ENCODE measurements at places on chromosomes 11 and 22.

GRCh38 chr11:131483453-131483852, 113.0 kb downstream of the NTM start:
- no peak for DNase-seq

DNA sequence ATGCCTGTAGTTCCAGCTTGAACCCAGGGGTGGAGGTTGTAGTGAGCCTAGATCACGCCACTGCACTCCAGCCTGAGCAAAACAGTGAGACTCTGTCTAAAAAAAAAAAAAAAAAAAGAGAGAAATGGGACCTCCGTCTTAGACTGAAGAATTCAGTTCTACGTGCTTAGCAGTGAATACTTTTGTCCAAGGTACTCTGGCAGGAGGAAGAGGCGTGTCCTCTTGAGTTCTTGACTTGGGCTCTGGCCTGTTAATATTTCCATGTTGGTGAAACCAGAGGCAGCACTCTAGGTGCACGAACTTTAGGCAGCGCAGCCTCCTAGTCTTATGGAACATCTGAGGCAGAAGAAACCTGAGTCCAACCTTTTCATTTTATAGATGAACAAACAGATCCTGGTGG, 2.4 kb downstream of the HMBS start:
- DNase-seq = no peak

DNA sequence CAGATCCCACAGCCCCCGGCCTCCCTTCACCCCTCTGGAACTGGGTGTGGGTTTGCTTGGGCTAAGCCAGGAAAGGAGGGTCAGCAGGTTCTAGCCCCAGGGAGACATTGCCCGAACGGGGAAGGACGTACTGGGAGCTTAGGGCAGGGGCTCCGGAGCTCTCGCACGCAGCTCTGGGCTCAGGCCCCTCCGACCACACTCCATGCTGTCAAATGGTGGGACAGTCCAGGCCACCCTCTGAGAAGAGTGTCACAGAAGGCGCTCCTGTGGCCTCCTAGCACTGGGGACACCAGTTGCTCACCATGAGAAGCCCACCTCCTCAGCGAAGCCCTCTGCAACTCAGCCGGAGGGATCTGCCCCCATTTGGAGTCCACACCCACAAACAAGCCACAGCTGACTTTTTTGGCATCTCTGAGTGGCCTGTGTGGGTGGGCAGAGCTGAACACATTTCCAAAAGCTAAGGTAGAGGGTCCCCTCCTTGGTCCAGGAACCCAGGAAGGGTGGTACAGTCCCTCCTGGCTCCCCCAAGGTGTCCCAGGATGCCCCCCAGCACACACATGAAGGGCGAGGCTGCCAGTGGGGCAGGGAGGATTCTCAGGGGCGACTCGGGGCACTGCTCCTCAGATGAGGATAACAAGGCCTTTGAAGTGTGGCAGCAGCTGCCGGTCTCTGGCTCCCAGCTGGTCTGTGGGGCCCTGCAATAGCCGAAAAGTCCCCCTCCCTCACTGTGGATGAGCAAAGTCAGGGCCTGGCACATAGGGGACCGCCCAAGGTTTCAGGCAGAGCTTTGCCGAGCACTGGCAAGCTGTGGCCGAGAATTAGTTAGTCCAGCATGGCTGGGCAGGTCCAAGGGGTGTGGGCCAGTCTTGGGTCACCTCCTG, 13.0 kb upstream of the TEF start:
- no peak for DNase-seq

GRCh38 chr11:43948341-43949225, 6.1 kb downstream of the C11orf96 start:
- no peak for DNase-seq

DNA sequence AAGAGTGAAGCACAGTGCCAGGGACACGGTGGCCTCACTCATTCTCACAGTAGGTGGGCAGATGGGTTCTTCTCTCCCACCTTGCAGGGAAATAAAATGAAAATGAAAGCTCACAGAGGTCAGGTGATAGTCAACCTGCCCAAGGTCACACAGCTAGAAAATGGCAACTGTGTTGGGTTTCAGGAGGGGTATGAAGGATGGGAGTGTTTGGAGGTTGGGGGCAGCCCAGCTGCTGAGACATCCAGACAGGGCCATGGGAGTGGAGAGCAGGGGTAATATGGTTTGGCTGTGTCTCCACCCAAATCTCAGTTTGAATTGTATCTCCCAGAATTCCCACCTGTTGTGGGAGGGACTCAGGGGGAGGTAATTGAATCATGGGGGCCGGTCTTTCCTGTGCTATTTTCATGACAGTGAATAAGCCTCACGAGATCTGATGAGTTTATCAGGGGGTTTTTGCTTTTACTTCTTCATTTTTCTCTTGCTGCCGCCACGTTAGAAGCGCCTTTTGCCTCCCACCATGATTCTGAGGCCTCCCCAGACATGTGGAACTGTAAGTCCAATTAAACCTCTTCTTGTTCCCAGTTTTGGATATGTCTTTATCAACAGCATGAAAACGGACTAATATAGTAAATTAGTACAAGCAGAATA, 247.0 kb downstream of the TENM4 start:
- no peak for DNase-seq

DNA sequence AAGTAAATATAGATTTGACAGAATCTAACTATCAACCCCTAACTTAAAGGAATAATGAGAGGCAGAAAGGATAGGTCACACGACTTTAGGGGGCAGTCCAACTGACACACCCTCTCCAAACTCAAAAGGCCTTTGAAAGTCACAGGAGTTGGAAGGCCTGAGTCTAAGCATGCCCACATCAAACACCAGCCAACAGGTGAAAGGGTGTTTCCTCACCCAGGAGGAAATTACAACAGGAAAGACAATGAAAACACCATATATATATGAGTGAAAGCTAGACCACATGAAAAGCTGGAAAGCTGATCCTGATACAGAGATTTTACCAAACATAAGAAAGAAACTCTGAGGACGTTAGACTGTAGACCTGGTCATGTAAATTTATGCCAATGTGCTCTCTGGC, 10.5 kb upstream of the DEPDC7 start:
- no peak for DNase-seq

- no peak for DNase-seq
Measured at GRCh38 chr11:5504403-5504921, 5.3 kb downstream of the UBQLN3 start.
